Stimulated activated CD4-positive, alpha-beta T cell treated with anti-CD3 and anti-CD28 coated beads, Interleukin-15, amount 100 ng/mL, for 24 hours (primary cell): ENCODE measurements at places on chromosomes 6 and 20.

- DNase-seq, result peak; percentile 62
Observed at GRCh38 chr6:47787620-47788497, 6.0 kb downstream of the OPN5 start.

DNA sequence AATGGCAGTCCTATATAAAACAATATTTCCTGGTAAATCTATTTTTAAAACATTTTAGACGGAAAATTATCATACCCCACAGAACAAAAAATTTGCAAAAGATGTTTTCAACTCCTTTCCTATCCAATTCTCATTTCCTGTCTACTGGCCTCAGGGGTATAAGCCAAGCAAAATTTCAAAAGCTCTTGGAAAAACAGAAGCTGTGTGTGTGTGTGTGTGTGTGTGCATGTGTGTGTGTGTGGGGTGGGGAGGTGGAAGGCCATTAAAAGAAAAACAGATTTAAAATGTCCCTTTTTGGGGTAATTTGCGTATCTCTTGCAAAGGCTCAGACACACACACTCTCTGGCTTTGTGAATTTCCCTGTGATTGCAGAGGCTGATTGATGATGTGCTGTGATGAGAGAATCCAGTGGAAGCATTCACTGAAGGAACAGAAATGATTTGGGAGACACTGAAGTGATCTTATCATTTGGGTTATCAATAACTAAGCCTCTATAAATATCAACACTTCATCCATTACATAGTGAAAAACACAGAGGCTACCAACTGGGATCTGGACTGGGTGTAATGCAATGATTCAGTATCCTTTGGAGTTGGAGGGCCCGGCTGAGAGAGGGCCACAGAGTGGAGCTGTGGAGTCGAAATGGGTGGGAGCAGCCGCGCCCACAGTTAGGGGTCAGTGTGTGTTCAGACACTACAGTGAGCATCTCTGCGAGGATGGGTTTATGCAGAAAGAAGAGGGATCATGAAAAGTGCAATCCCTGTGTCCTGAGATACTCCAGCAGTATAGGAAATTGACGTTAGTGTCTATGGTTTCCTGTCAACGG is 106.8 kb upstream of the PREP start:
- no peak for DNase-seq

- no peak for DNase-seq
Observed at GRCh38 chr6:127717384-127717783, 140.4 kb downstream of the C6orf58 start.

DNA sequence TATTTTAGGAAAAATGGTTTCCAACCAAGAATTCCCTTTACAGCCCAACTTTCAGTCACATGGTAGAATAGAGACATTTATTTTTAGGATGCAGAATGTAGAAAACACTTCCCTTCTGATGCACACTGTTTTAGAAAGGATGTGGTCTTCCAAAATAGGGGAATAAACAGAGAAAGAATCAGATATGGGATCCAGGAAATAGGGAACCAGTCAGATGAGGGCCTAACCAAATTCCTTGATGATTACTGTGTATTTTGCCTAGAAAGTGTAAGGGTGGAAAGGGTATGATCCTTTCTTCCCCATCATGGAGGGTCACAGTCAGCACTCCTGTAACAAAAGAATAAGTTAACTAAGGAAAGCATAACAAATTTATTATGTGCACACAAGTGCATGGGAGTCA is 27.4 kb downstream of the SLX4IP start:
- no peak for DNase-seq

DNA sequence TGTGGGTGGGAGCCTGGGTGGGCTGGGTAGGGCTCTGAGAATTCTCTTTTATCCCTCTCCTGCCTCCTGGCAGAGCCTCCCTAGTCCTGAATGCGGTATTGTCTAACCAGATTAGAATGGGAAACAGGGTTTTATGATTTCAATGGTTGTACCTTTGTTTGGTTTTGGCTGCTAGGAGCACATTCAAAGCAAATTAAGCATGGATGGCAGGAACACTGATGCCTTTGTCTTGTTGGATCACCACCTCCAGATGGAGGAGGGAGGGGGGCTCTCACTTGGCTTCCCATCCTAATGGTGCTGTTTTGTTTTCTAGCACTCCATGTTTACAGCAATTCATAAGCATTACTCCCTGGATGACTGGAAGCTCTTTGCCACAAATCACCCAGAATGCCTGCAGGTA is 11.6 kb downstream of the GMPR start:
- DNase-seq, result no peak

DNA sequence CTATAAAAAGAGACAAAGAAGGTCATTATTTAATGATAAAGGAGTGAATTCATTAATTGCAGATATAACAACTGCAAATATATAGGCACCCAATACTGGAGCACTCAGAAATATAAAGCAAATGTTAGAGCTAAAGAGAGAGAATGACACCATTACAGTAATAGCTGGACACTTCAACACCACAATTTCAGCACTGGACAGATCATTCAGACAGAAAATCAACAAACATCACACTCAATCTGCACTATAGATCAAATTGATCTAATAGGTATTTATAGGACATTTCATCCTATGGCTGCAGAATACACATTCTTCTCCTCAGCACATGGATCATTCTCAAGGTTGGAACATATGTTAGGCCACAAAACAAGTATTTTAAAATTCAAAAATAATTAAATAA is 72.7 kb downstream of the MAP7 start:
- DNase-seq, result no peak

DNA sequence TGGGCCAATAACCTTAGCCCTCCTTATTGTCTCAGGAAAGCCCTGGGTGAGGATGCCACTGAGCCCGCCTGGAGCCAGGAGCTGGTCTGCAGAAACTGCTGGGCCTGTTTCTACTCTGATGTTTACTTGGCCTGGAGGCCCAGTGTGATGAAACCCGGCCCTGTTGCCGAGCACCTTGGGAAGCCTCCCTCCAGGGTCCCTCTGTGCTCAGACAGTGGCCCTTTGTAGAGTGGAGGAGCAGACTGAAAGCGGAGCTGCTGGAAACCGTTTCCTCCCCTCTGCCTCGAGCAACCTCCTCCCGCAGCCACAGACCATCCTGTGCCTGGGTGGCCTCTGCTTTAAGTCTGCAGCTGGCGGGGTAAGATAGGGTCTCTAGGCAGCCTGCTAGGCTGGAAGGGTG is 84.1 kb upstream of the EPB41L1 start:
- no peak for DNase-seq

GRCh38 chr6:85049282-85049681 is 284.9 kb upstream of the TBX18 start:
- DNase-seq, result no peak

- no peak for DNase-seq
Observed at GRCh38 chr6:98295515-98296175, 538.7 kb upstream of the POU3F2 start.

- peak; percentile 61 for DNase-seq
Observed at GRCh38 chr20:62925420-62926228, 681 bp downstream of the DIDO1 start.

- peak; percentile 57 for DNase-seq
Observed at GRCh38 chr6:39086294-39086693, 28.7 kb downstream of the SAYSD1 start.

DNA sequence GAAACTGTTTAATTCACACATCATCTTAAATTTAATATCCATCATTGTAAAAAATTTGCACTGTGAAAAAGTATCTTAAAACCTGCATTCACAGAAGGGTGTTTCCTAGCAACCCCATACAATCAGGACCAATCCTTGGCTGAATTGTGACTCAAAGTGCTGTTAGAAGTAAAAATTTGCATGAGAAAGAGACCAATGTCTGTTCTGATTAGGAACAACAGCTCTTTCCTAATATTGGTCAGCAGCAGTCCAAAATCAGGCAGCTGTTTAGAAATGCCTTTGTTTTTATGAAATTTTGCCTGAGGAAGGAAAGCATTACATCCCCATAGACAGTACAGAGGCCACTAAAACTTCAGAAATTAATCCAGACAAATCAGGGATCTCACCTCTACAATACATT is 987.0 kb downstream of the HACE1 start:
- no peak for DNase-seq

DNA sequence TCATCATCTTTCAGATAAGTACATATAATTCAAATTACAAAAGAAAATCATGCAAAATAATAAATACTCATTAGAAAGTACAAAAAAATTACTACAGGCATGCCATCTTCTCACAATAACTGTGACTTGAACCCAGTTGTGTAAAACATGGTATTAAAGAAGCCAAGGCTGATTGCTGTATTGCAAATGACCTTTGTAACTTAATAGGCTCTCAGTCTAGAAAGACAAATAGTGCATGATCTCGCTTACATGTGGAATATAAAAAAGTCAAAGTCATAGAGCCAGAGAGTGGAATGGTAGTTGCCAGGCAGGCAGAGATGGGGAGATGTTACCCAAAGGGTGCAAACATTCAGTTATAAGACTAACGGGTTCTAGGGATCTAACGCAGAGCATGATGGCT is 626.1 kb downstream of the COL12A1 start:
- no peak for DNase-seq

GRCh38 chr6:74969591-74970267 is 236.1 kb downstream of the COL12A1 start:
- DNase-seq, result no peak

DNA sequence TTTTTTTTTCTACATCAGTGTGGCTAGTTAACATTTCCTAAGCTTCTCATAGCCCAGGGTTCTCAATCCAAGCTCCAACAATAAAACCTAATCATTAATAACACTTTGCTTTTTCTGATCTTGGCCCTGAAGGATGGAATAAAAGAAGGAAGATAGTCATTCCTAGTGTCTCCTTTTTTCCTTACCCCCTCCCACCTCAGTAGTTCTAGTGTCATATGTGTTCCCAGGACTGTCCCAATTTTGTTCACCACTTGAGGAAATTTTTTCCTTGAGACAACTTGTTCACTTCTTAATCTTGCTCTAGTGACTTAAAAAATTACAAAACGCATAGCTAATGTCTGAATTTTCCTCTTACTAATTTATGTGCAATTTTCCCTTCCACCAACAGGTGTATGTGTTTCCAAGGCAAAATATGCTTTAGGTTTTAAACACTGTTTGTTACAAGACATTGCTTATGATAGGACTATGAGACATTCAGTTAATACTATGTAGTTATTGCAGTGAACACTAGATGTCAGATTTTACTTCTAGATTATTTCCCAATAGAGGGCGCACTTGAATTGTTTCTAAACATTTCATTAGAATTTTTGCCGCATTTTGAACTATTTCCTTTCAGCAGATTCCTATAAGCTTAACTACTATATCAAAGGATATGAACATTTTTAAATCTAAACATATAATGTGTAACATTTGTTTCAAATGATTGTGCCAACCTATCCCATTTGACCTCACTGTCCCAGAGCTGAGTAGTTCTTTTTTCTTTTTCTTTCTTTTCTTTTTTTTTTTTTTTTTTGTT is 18.5 kb upstream of the C6orf141 start:
- DNase-seq, result no peak

- DNase-seq, result no peak
Observed at GRCh38 chr20:64260239-64260638, 4.7 kb downstream of the PCMTD2 start.

GRCh38 chr20:21529863-21530262 is 16.0 kb upstream of the NKX2-2 start:
- DNase-seq, result no peak

DNA sequence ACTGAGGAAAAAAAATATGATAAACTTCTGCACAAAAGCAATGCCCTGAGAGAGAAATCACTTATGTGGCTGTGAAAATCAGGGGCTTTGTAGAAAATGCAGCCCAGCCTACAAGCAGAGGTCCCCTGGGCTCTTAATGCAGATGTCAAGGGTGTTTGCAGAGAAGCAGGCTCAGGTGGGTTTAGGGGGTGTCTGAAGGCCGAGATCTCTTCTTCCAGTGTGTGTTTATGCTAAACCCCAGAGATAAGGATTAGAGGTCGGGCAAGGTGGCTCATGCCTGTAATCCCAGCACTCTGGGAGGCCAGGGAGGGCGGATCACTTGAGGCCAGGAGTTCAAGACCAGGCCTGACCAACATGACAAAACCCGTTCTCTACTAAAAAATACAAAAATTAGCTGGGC is 78.5 kb downstream of the TMEM242 start:
- no peak for DNase-seq

- no peak for DNase-seq
Observed at GRCh38 chr6:167487749-167488664, 163.1 kb downstream of the TTLL2 start.

- DNase-seq, result no peak
Observed at GRCh38 chr6:89323511-89323971, 8.4 kb upstream of the GABRR2 start.
